ENCODE measurements at places on chromosomes 6 and 20.

DNA sequence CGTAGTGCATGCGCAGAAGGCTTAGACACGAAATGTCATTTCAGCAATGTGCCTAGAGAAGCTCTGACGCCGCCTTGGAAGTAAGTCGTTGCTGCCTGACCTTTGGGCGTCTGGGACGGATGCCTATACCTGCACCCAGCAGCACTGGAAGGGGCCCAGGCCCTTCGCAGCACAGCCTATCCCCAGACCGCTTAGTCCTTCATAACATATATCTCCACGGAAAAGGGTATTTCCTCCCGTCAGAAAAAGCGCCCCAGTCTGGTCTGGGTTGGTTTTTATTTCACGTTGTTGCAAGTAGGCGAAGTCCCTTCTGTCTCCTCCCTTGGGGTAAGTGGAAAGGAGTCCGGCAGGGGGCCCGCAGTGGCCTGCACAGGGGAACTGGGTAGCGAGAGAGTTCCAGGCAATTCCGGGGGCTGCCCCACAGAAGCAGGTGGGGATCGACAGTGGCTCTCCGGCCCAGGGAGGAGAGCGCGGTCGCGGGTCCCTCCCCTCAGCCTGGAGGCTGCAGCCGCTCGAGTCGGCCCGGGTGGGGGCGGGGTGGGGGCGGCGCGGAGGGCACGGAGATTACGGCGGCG is 559 bp upstream of the EYA4 start:
- DNase-seq: no peak
- H3K27ac ChIP-seq: no peak overlapping the region
- no peak overlapping the region for H3K4me3 ChIP-seq
- peaks cover 90% of the 10 kb centered on the region for H3K27me3 ChIP-seq

- H3K27me3 ChIP-seq: no peaks in the 10 kb centered on the region
- no peak for DNase-seq
- peak overlapping the region; percentile 83 for H3K27ac ChIP-seq
- no peak overlapping the region for H3K4me3 ChIP-seq
- H3K36me3 ChIP-seq: no peaks in the 10 kb centered on the region
Observed at GRCh38 chr20:50394569-50394968, 115.6 kb upstream of the PTPN1 start.

DNA sequence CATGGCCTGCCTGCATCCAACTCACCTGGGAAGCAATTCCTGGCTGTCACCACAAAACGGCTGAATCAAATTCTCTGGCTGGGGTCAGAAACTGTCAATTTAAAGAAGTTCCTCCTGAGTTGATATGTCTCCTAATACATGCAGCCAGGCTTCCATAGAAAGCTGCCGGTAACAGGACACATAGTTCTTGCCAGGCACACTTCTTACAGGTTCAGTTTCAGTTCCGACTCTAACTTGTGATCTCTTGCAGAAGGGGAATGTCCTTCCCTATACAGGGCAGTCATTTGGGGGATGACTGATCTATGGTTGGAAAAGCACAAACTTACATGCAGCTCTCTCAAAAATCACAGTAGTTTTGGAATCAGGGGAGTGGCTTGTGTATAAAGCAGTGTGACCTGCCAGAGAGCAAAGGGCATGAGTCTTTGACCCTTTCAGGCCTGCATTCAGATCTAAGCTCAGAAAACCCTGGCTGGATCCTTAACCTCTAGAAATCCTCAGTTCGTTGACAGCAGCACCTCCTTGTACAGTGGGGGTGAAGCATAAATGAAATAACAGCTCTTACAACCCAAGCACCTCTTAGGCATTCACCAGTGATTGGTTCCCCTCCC is 195.6 kb downstream of the SCP2D1 start:
- no peaks in the 10 kb centered on the region for H3K27me3 ChIP-seq
- no peak overlapping the region for H3K27ac ChIP-seq
- no peak overlapping the region for H3K4me3 ChIP-seq

DNA sequence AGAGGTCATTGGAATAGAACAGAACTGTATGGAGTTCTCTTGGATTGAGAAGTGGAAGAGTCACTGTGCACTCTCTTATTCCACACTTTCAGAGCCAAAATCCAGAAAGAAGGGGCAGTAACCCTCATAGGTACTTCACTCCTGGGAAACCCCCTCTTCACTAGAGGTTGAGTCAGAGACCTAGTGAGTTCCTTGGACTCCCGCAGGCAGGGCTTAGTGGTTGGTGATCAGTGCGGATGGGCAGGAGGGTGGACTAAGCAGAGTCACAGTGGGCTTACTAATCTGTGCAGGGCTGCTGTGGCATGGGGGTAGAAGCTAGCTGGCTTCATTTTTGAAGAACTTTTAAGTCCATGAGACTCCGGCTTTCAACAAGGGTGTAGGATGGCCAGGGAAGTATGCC is 95.0 kb upstream of the MLN start:
- no peaks in the 10 kb centered on the region for H3K36me3 ChIP-seq
- DNase-seq: no peak
- H3K4me3 ChIP-seq: no peak overlapping the region
- peaks cover 59% of the 10 kb centered on the region for H3K27me3 ChIP-seq
- H3K27ac ChIP-seq: no peak overlapping the region
- H3K4me1 ChIP-seq: no peaks in the 10 kb centered on the region

- DNase-seq: no peak
- H3K4me3 ChIP-seq: no peak overlapping the region
- peaks cover 44% of the 10 kb centered on the region for H3K27me3 ChIP-seq
- no peaks in the 10 kb centered on the region for H3K36me3 ChIP-seq
- H3K4me1 ChIP-seq: peaks cover 7% of the 10 kb centered on the region
Observed at GRCh38 chr20:46232539-46232938, 75.8 kb downstream of the CDH22 start.

DNA sequence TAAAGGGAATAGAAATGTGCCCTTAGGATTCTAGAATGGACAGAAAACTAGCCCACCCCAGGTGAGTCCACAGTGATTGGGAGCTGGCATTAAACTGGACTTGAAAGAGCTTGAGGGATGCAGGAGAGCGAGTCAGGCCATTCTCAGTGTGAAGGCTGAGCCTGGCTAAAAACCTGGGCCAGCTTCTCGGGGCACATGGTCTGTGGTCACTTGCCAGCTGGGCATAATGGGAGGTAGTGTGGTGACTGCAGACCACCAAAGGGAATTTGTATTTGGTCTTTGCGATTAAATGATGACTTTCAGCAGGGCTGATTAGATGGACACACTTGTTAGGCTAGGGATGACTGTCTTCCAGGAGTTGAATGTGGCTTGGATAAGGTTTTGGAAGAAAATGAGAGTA is 71.3 kb downstream of the TULP4 start:
- H3K36me3 ChIP-seq: no peaks in the 10 kb centered on the region
- no peaks in the 10 kb centered on the region for H3K27me3 ChIP-seq
- peaks cover 36% of the 10 kb centered on the region for H3K4me1 ChIP-seq
- DNase-seq: no peak

- H3K4me3 ChIP-seq: no peak within 1 kb of the TSS
- H3K27ac ChIP-seq: no peak within 1 kb of the TSS
Observed at GRCh38 chr6:99993533-99994251, at the start of gene MCHR2. Gene MCHR2 (minus strand): TSS chr6:99994223. CDS start chr6:99956147, 38,076 bp downstream.

- no peak overlapping the region for H3K4me3 ChIP-seq
- no peaks in the 10 kb centered on the region for H3K27me3 ChIP-seq
- H3K36me3 ChIP-seq: no peaks in the 10 kb centered on the region
- H3K27ac ChIP-seq: peak overlapping the region; percentile 90
Observed at GRCh38 chr6:2818593-2818992, 23.1 kb downstream of the SERPINB1 start.

DNA sequence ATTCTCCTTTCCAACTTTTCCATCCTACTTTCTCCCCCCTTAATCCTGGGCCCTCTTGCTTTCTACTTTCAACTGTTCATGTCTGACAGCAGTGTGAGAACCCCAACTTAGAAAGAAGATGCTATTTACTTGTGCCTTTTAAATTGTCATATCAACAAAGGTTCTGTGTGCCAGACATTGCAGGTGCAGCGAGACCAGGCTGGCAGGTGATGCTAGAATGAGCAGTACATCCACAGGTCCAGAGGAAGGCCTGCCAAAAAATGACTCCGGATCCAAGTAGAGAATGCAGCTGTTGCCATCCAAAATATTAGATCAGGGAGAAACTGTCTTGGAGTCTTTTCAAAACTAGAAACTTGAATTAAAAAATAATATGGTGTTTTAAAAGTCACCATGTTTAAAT is 510.5 kb downstream of the LMBRD1 start:
- no peaks in the 10 kb centered on the region for H3K4me1 ChIP-seq
- peaks cover 22% of the 10 kb centered on the region for H3K27me3 ChIP-seq
- H3K36me3 ChIP-seq: no peaks in the 10 kb centered on the region
- no peak for DNase-seq

- no peak overlapping the region for H3K4me3 ChIP-seq
- H3K27me3 ChIP-seq: no peaks in the 10 kb centered on the region
- no peaks in the 10 kb centered on the region for H3K36me3 ChIP-seq
- no peaks in the 10 kb centered on the region for H3K4me1 ChIP-seq
Observed at GRCh38 chr6:104519566-104519965, 340.2 kb downstream of the HACE1 start.

DNA sequence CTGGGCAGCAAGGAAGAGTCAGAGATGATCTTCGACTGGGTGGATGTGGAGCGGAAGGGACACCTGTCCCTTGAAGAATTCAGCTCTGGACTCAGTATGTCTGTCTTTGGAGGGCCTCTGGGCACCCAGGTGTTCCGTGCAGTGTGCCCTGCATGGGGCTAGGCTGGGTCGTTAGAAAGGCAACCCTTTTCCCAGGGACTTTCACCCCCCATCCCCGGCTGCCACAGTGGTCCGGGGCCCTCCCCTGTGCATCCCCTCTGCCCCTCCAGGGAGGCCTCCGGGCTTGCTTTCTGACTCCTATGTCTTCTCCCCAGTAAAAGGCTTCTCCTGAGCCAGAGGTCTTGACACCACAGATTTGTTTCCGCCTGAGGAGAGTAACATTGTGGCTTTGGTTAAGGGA is 16.2 kb downstream of the RAB44 start:
- no peak overlapping the region for H3K4me3 ChIP-seq
- no peak overlapping the region for H3K27ac ChIP-seq
- H3K36me3 ChIP-seq: no peaks in the 10 kb centered on the region
- peaks cover 5% of the 10 kb centered on the region for H3K4me1 ChIP-seq
- no peak for DNase-seq

DNA sequence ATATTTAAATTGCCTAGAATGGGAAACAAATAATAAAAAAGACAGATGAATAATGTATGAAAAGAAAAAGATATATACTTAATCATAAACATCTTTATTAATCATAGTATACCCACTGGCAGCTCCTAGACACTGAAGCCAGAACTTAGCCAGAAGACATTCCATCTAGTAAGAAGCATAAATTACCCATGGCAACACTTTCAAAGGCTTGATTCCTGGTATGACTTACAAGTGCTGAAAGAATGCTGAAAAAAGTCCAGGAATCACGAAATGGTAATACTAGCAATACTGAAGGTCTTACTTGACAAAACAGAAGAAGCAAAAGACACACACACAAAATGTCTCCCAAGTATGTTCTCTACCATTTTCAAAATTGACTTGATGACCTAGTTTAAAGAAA is 38.0 kb downstream of the RWDD2A start:
- no peak for DNase-seq
- no peaks in the 10 kb centered on the region for H3K36me3 ChIP-seq
- no peaks in the 10 kb centered on the region for H3K27me3 ChIP-seq
- H3K4me1 ChIP-seq: no peaks in the 10 kb centered on the region

DNA sequence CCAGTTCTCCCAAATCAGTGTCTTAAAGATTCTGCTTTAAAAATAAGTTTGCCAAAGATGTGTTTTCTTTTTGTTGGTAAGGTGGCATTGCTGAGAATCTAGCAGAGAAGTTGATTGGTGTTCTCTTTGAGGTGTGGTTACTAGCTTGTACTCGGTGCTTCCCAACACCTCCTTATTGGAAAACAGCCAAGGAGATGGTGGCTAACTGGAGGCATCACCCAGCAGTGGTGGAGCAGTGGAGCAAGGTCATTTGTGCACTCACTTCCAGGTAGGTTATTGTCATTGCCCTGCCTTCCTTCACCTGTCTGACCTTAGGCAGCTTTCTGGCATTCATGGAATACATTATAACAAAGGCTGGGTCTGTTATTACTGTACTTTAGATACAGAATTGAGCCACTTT is 26.7 kb downstream of the RALGAPB start:
- no peak overlapping the region for H3K27ac ChIP-seq
- H3K36me3 ChIP-seq: peaks cover 64% of the 10 kb centered on the region
- DNase-seq: peak; percentile 30
- peaks cover 6% of the 10 kb centered on the region for H3K4me1 ChIP-seq
